AG09309 (cell line): ENCODE measurements at places on chromosomes 4 and X.

DNA sequence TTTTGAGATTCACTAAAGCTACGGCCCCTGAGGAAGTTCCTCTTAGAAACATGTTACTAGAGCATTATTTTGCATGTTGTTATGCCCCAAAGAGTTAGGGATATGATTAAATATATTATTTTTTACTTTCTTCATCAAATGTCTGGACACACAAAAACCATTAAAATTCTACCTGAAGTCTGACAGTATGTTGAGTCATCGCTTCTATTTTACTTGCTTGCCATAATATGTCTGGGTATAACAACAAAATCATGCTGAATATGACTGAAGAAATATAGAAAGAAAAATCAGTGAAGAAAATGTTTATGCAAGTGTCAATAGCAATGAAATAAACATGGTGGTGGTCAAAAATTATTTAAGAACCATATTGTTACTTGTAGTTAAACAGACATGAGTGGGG is 1818.5 kb upstream of the ADGRL3 start:
- DNase-seq = no peak

DNA sequence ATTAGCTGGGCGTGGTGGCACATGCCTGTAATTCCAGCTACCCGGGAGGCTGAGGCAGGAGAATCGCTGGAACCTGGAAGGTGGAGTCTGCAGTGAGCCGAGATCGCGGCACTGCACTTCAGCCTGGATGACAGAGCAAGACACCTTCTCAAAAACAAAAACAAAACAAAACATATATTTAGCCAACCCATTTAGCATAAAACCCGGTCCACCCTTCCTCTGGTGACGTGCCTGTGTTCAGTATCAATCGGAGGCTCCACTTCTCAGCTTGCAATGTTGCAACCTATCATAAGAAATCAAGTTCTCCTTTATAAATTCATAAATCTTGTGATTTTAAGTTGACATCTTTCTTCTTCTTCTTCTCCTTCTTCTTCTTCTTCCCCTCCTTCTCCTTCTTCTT is 73.9 kb downstream of the SLC34A2 start:
- no peak for DNase-seq

GRCh38 chr4:123325241-123325681 is 71.3 kb upstream of the SPRY1 start:
- DNase-seq = no peak

GRCh38 chr4:55366621-55367020 is 20.6 kb downstream of the SRD5A3 start:
- DNase-seq = no peak

GRCh38 chr4:8029689-8030088 is 90.0 kb upstream of the AFAP1 start:
- no peak for DNase-seq

DNA sequence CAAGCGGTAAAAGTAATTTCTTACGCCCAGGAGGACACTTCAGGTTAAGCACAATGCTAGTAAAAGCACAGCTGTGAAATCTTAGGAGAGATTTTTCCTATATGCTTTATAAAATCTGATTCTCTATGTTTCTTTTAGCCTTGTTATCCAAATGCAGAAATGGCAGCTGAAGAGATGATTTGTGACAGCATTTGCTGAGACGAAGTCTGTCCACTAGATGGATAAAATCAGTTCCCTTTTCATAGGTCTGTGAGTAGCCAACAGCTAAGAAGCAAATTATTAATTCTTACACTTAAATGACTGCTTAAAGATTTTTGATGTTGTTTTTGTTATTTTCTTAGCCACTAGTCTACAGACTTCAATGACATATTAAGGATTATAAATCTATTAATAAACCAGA is 5.3 kb downstream of the GPM6A start:
- DNase-seq = no peak

- no peak for DNase-seq
Observed at GRCh38 chr4:3021127-3021526, 53.2 kb downstream of the HTT-AS start.

DNA sequence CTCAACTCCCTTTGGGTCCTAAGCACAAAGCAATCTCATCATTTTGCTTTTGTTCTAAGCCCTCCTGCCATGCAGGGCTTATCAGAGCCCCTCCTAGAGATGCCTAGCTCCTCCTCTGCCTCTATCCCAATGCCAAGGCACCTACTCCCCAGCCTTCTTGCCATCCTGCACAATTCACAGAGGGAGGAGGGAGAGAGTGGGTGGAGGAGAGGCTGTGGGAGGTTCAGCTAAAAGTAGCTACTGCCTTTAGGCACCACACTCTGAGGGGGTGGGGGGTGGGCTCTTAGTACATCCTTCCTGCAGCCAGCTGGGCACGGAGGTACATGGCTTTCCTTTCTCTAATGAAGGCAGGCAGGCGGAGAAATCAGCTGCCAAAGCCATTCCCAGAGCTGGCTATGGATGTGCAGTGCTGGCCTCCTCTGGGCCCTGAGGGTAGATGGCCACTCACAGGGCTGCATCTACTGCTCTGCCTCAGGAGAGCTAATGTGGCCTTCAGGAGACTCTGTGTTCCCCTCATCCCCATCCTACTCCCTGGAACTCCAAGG is 40.1 kb downstream of the ARHGEF9 start:
- no peak for DNase-seq

GRCh38 chrX:40083120-40083978 is 14.4 kb downstream of the BCOR start:
- no peak for DNase-seq
